ENCODE measurements at places on chromosomes 3 and 15.

- DNase-seq: no peak
These were observed 61.2 kb upstream of the LRTM1 start for GRCh38 chr3:54988838-54989630.

DNA sequence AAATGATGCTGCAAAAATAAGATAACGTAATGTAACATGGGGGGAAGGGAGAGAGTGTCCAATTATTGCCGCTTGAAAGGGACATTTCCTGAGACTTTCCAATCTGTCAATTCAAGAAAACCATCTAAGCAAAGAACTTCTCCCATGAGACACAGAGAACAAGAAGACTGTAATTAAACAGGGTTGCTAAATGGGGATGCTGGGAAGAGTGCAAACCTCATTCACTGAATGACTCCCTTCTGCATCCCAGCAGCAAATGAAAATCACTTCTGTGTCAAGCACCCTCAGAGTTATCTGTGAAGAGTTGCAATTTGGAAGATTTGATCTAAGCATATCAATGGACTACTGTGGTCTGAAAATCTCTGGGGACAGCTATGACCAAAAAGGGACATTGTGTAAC lies 3.6 kb downstream of the RFT1 start:
- no peak for DNase-seq

GRCh38 chr3:8094415-8094814 lies 407.2 kb upstream of the LMCD1 start:
- DNase-seq: no peak

GRCh38 chr3:14117468-14118399 lies 6.9 kb downstream of the CHCHD4 start:
- no peak for DNase-seq

- no peak for DNase-seq
These were observed 67.7 kb downstream of the MESD start for GRCh38 chr15:80921736-80922410.

- no peak for DNase-seq
These were observed 172.8 kb upstream of the HES1 start for GRCh38 chr3:193962986-193963685.

DNA sequence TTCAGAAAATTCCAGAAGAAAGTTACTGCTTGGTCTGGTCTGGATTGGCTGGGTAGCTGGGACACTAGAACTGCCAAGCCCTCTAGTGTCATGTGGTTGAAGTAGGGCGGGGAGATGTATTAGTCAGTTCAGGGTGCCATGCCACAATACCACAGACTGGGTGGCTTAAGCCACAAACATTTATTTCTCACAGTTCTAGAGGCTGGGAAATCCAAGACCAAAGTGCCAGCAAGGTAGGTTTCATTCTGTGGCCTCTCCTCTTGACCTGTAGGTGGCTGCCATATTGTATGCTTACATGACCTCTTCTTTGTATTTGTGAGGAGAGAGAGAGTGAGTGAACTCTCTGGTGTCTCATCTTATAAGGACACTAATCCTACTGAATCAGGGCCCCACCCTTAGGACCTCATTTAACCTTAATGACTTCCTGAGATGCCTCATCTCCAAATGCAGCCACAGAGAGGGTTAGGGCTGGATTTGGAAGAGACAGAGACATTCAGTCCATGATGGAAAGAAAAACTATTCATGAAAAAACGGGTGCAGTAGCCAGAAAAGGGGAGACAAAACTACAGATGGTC lies 18.1 kb upstream of the ZSCAN2 start:
- no peak for DNase-seq

DNA sequence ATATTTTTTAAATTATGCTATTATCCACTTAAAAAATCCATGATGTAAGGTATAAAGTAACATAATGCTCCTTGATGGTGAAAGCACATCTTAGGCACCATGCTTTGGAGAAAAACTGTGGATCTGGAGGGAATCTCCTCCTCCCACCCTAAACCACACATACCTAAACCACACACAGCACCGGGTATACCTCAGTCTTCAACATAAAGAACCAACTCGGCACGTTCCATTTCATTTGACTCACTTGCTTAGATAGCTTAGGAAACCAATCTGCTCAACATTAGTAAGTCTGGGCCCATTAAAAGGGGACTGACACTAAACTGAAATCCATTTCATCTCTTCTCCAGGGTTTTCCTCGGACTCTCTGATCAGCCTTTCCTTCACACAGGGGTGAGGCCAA lies 945.7 kb upstream of the CFAP20DC start:
- DNase-seq: no peak

Data from SHP77 treated with DMSO at 0.1 percent for 48 hours (cell line).